ENCODE measurements at places on chromosomes 2 and 18.

DNA sequence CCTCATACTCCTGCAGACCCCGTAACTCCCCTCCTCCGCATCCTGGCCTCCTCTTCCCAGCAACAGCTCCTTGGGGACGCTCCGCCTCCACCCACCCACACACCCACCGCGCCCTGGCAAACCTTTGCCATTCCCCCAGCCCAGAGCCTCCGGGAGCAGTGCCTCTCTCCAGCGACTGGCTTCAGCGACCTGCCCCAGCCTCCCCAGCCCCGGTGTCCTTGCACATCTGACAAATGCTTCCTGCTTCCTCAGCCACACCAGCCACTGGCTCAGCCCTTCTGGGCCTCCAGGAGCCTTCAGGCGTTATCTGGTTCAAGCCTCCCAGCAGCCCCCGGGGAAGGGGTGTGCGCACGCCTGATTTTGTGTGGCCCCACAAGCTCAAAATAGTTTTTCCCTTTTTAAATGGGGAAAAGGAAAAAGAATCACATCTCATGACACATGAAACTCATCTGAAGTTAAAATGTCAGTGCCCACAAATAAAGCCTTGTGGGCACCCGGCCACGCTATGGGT lies 14.2 kb downstream of the ESPNL start:
- no peak for DNase-seq

DNA sequence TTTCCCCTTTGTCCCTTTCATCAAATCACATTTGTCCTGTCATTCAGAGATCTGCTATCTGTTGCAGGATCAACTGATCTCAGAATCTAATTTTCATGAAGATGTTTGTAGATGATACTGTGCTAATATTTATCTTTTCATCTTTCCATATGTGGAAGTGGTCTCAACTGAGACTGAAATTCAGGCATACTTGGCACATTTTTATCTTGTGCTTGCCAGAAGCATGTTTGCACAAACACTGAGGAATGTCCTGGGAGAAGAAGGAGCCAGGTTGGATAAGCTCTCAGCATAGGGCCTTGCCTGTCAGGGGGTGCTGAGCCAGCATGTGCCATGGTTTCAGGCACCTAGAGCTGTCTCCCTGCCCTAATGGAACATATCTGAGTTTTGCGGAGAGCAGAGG lies 24.5 kb upstream of the MMADHC start:
- DNase-seq: no peak

DNA sequence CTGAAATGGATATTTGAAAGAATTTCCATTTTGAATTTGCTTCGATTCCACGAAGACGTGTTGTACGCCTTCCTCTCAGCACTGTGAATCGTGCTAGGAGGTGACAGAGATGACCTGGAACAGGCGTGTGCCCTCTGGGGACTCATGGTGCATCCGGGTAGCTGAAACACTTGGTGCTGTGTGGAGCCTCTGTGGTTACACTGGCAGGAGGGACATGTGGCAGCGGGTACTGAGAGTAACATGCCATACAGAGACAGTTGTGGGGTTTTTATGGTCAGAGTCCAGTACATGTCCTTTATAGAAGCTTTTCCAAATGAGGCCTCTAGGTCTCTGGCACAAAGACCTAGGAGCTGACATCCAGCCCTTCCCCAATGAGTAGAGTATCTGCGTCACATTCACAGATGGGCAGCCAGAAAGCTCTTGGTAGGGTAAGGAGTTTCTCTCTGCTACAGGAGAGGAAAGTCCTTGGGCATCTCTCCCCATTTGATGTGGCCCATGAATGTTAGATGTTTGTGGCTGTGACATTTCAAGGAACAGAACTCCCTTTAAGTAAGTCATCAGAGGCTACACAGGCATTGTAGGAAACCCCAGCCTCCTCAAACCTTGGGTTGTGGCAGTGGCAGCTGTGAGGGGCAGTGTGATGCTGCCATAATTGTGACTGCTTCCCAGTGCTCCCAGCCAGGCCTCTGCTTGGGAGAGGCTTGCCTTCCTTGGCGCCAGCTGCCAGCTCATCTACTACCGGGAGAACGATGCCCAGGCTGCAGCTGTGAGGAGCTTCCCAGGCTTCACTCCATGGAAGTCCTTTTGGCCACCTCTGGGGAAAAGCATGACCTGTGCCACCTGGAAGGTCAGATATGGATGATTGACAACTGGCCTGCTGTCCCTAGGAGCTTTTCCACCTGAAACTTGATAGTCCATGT lies 80.6 kb downstream of the ACOXL start:
- DNase-seq: no peak

- no peak for DNase-seq
Measured at GRCh38 chr2:96113951-96114350, 2.4 kb downstream of the ADRA2B start.

GRCh38 chr2:146820672-146821071 lies 1024.2 kb upstream of the ACVR2A start:
- no peak for DNase-seq
